ENCODE measurements at places on chromosomes 11 and 22. TPM values are rescaled to one million over a fixed set of nuclear protein-coding genes. Genes with fewer than 3 reads are reported as not detected.

DNA sequence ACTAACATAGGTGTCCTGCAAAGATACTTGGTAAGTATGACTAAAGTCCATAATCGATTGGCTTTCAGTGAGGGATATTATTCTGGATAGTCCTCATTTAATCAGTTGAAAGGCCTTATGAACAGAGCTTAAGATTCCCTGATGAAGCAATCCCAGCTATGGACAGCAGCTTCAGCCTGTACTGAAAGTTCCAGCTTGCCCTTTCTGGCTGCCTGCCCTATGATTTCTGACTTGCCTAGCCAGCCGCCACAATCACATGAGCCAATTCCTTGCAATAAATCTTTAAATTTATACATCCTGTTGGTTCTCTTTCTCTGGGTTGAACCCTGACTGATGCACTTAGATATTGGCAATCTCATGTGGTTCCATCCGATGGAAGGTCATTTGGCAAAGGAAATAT, 759.0 kb upstream of the API5 start:
- DNase-seq: no peak

DNA sequence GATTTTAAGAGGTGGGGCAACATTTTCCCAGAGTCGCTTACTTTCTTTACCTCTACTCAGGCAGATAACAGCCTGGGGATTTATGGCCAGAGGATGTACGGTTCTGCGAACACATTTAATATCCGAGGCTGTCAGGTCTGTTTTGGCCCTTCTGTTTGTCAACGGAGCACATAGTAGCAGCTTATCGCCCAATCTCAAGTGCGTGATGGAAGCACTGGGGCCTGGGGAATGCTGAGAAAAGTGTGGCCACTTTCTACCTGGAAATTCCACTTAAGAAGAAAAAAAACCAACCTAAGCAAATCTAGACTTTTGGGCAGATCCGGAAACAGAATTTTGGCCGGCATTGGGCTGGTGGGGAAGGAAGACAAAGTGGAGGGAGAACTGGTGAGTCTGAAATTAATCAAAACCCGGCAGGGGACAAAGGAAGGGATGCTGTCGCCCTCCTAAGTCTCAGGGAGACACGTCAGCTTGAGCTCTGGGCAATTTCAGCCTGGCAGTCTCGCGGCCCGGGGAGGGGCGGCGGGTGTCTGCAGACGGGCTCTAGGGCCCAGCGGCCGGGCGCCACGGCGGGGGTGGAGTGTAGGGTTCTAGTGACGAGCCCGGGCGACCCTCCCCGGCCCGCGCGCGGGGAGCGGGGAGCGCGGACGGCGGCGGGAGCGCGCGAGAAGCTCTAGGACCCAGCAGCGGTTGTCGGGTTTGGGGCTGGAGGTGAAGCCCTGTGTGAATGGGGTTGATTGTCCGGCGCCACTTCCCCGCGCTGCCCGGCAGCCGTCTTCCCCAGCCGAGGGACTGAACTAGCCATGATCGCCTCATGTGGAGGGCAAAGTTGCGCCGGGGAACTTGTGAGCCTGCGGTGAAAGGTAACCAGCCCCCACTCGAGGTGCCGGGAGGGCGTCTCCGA, at the start of gene AMOTL1:
Gene AMOTL1, plus strand, starts transcription at position 656 of the 901 bp plus-strand sequence. Its CDS starts 156 bp downstream, at position 812.
- peak; percentile 97 for DNase-seq

Gene OR56A1
- total RNA-seq: 0.05 TPM

Gene UBQLNL
- total RNA-seq: 0.38 TPM

GRCh38 chr11:79182794-79183193, 258.0 kb downstream of the TENM4 start:
- DNase-seq: no peak

DNA sequence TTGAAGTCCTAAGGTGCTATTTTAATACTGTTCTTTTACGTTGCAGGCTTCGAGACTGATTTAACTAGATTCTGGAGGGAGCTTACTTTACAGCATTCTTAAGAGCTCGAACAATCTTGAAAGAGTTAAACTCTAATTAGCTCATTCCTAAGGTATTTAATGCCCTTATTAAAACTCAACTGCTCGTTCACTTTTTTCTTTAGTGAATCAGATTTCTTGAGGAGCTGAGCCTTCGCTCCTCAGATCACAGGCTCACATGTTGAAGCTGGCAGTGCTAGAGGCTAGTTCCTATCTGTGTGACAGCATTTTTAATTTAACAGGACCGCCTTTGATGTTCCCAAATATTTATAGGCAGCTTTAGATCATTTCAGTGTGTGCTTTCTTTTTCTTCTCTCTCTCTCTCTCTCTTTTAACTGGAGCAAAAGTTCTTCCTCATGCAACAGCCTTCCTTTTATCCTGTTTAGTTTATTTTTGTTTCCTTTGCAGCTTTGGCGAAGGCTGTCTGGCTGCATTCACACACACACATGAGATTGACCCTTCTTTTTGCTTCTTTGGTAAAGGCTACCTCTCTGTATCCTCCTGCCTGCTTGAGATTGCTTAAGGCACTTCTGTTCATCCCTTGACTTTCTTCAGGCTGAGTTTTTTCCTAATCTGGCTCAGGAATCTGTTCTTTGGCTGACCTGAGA, 21.0 kb downstream of the ZNRF3 start:
- DNase-seq: no peak

- no peak for DNase-seq
Measured at GRCh38 chr11:70695086-70695960, 297.0 kb downstream of the CTTN start.

Gene MIAT
- 1.6 TPM for total RNA-seq

GRCh38 chr22:48739348-48740085, 1088.2 kb downstream of the BRD1 start:
- DNase-seq: peak; percentile 62

GRCh38 chr11:105109855-105110687, 29.5 kb downstream of the CARD18 start:
- no peak for DNase-seq

DNA sequence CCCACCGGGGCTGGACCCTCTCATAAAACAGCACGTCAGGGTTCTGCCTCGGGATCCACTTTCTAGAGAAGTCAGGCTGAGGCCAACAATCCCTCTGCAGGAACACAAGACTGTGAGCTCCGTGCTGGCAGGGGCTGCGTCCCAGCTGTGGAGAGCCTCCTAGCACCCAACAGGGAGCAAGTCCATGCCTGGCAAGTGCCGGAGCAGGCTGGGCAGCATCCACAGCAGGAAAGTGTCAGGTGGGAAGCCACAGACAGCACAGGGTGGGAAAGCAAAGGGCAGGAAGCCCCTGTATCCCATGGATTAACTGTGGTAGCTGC, 682.3 kb downstream of the TBC1D22A start:
- DNase-seq: no peak

DNA sequence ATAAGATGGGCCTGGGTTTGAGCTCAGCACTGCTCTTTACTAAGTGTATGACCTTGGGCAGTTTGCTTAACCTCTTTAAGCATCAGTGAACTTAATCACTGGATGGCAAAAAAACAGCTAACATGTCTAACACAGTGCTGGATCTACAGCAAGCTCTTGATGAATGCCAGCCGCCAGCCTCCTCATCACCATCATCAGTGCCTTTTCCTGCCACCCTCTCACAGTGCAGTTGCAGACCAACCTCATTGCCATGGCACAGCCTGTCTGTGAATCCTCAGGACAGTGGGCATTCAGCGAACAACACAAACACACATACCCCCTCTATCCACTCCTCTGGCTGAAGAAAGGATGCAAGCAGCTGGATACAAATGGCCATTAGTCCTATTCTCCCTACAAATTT, 133.0 kb downstream of the OPCML start:
- DNase-seq: no peak

Gene TSPAN32
- total RNA-seq: 3.6 TPM

DNA sequence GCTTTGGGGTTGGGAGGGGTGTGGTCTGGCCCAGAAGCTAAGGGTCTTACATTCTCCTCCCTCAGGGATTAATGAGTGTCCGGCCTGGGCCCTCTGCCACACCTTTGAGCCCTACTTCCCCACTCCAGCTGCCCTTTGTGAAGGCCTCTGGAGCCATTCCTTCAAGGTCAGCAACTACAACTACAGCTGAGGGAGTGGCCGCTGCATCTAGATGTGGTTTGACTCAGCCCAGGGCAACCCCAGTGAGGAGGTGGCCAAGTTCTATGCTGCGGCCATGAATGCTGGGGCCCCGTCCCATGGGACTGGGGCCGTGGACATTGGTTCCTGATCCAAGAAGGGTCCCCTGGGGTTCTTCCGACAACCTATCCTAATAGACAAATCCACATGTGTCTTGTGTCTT, 14.3 kb upstream of the FOLR1 start:
- no peak for DNase-seq

Gene KCTD14
- total RNA-seq: 0.51 TPM

Gene CFAP300
- 5.6 TPM for total RNA-seq

Gene SLC22A12
- total RNA-seq: not detected

DNA sequence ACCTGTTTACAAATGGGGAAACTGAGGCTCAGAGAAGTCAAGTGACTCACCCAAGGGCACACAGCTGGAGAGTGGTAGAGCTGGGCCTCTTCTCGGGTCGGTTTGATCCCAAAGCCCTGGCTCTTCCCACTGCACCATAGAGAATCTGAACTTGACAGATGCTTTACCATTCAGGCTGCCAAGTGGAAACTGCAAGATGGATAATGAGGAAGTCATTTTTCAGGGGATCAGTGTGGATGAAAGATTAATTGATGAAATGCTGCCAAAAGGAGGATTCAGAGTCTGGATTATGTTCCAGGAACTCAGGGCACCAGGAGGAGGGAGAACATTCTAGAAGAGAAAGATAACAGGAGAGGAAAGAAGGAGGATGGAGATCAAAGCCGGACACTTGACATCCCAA, 185.9 kb upstream of the ZBED5 start:
- DNase-seq: no peak

DNA sequence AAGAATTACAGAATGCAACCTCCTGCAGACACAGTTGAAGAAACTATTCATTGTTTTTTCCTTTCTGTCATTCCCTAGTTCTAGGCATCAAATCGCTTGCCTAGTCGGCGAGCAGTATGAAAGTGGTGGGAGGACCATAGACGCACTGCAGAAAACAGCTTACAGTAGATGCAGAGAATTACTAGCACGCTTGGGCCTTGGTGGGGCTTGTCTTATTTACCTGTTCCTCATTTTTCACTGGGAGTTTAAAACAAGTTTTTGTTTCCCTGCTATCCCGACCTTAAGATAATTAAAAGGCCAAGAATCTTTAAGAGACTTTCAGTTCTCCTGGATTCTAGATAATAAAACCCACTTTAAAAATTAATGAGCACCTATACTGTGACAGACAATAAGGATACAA, 713 bp upstream of the ARL14EP start:
- no peak for DNase-seq

GRCh38 chr11:120668537-120668936, 157.0 kb downstream of the GRIK4 start:
- DNase-seq: no peak

Gene DBX1
- total RNA-seq: not detected

GRCh38 chr22:27173530-27173929, 516.1 kb downstream of the MIAT start:
- no peak for DNase-seq

- DNase-seq: peak; percentile 78
Measured at GRCh38 chr11:16779436-16779835, 41.0 kb downstream of the C11orf58 start.

DNA sequence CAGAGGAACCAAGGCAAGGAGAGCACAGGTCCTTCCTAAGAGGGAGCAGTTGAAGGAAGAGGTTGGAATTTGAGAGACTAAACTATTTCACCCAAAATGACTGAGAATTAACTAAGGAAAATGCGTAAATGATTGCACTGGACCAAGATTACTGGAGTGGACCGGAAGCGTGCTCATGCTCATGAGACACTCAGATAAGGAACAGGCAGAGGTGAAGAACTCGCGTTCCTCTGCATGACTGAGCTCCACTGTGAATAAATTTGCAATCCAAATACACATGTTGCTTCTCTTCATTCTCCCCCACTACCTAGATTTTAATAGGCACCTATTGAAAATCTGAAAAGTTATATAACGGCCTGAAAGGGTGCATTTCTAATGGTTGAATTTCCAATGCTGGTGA, 207.0 kb downstream of the KIRREL3 start:
- no peak for DNase-seq

Gene MAJIN
- total RNA-seq: not detected

DNA sequence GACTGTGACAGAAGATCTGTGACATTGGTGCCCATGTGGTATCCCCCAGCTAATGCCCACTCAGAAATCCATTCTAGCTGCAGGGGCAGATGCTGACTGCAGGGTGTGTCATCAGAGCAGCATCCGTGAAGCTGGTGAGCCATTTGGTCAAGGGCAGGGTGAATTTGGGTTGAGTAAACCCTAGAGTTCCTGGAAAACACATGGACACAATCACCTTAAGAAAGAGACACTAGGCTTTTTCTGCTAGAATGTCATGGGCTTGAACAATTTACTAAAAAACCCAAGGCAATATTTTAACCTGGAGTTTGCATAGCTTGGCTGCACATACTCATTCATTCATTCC, 100.0 kb downstream of the ADAMTS15 start:
- DNase-seq: no peak

DNA sequence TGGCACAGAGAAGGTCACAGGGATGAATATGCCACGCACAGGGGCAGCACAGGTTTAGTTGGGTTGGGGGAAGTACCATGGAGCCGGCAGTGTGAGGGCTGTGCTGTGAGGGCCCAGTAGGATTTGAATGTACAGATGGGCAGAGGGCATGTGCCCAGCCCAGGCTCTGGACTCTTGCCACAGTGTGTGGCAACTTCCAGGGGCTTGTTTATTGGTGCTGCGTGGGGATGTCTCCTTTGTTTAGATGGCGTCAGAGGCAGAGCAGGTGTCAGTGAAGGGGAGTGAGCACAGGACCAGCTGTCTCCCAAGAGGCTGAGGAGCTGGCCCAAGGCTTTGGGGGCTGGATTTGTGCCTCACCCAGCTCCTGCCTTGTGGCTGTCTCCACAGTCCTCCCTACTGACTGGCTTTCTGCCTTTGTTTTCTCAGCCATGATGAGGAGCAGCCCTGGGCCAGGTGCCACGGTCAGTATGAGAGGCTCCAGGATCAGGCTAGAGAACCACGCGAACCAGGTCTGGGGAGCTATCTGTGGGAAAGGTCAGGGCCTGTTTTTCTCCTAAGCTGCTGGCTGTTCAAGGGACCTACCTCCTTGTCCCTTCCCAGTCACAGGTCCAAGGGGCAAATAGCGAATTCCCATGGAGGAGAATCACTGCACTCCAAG, 21.9 kb downstream of the SUN2 start:
- DNase-seq: peak; percentile 81

- no peak for DNase-seq
Measured at GRCh38 chr11:69253028-69253427, 40.9 kb upstream of the MYEOV start.

Gene TMEM191C
- 0.81 TPM for total RNA-seq

Gene CWF19L2
- 14.7 TPM for total RNA-seq

GRCh38 chr22:23137468-23137867, 4.3 kb downstream of the RSPH14 start:
- no peak for DNase-seq

Data from posterior vena cava (tissue), 2 donors.